Nucleus accumbens (tissue), 56 donors: ENCODE measurements at places on chromosomes 6 and 20.

- DNase-seq = no peak
Observed at GRCh38 chr20:1182106-1182505, 2.7 kb downstream of the TMEM74B start.

DNA sequence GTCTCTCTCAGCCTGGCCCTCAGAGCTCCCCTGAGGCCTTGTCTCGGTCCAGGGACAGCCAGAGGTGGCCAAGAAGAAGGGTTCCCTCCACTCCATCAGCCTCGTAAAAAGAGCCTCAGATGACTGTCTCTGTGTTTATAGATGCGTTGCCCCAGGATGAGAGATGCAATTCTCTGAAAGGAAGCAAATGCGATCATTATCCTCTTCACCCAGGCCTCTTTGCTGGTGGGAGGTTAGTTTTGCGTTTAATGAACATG is 90.4 kb downstream of the YTHDF1 start:
- no peak for DNase-seq

DNA sequence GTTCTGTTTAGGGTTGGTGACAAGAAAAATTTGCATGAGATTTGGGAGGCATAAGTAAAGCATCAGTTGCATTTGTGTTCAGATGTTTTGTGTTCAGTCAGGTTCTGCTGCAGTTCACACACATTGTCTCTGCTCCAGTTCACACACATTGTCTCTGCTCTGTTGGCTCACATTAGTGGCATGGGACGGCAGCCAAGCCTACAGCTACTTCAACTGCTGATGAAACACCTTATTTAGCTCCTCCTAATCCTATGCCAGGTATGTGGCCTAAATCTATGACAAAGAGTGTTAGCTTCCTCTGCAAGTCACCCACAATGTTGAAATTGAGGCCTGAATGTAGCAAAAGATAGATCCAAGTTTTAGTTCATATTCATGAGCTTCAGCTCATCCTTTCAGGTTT is 278.1 kb upstream of the SYNCRIP start:
- no peak for DNase-seq

DNA sequence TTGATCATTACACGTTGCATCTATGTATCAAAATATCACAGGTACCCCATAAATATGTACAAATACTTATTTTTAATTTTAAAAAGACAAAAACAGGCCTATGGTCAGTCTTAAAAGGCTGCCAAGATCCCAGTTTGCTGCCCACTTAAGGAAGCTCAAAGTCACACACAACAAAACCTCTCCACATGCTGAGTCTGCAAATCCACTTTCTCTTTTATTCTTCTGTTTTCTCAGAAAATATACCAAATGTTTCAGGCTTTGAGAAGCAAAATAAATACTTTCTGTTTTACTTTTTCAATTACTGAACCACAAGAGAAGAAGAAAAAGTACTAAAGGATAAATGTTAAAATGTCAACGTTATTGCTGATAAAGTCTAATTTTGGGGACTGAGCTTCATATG is 107.8 kb upstream of the MANEA start:
- DNase-seq = no peak

DNA sequence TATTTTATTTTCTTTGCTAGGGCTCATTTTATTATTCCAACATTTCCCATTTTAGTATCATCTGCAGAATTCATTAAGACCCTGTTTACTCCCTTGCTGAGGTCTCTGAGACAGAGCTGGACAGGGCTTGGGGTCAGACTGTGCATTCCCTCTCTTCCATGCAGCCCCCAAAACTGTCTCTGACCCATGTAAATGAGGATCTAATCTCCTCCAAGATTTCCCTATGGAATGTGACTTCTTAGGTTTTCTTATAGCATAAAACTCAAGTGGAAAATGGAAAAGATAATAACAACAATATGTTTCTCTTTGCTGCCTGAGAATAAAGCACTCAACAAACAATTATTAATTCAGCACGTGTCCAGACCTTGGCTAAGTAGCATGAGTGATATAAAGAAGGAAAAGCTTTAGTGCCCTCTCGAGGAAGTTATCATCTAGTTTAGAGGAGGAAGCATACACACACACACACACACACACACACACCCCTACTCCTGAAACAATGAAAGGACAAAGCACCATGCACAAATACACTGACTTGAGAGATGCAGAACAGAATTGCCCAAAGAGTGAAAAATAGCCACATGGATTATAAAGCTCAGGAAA is 815.5 kb downstream of the BCKDHB start:
- DNase-seq = no peak

- peak; percentile 16 for DNase-seq
Observed at GRCh38 chr6:30720738-30721197, 616 bp downstream of the TUBB start.

- DNase-seq = no peak
Observed at GRCh38 chr6:168149015-168149414, 70.0 kb upstream of the FRMD1 start.
